ENCODE measurements at places on chromosomes 6 and 20. TPM values are rescaled to one million over a fixed set of nuclear protein-coding genes. Genes with fewer than 3 reads are reported as not detected.
A peak's percentile ranks its signal among the peaks of the same experiment; 100 is the strongest.

The RBM24 gene
- total RNA-seq, result 1.2 TPM

- H3K4me3 ChIP-seq, result no peak overlapping the region
- H3K27me3 ChIP-seq, result peaks cover 26% of the 10 kb centered on the region
- H3K4me1 ChIP-seq, result peaks cover 46% of the 10 kb centered on the region
- DNase-seq, result no peak
- peaks cover 50% of the 10 kb centered on the region for H3K36me3 ChIP-seq
Observed at GRCh38 chr6:32092760-32093497, 16.2 kb downstream of the TNXB start.

- no peak overlapping the region for H3K27ac ChIP-seq
- H3K36me3 ChIP-seq, result peaks cover 28% of the 10 kb centered on the region
- peaks cover 15% of the 10 kb centered on the region for H3K4me1 ChIP-seq
- no peaks in the 10 kb centered on the region for H3K27me3 ChIP-seq
Observed at GRCh38 chr6:44452725-44453124, 65.2 kb downstream of the CDC5L start.

The AHCY gene
- total RNA-seq, result 63.8 TPM

GRCh38 chr6:56227071-56227879, 20.1 kb downstream of the COL21A1 start:
- no peaks in the 10 kb centered on the region for H3K27me3 ChIP-seq
- H3K4me3 ChIP-seq, result no peak overlapping the region
- DNase-seq, result no peak
- no peaks in the 10 kb centered on the region for H3K36me3 ChIP-seq
- no peak overlapping the region for H3K27ac ChIP-seq

DNA sequence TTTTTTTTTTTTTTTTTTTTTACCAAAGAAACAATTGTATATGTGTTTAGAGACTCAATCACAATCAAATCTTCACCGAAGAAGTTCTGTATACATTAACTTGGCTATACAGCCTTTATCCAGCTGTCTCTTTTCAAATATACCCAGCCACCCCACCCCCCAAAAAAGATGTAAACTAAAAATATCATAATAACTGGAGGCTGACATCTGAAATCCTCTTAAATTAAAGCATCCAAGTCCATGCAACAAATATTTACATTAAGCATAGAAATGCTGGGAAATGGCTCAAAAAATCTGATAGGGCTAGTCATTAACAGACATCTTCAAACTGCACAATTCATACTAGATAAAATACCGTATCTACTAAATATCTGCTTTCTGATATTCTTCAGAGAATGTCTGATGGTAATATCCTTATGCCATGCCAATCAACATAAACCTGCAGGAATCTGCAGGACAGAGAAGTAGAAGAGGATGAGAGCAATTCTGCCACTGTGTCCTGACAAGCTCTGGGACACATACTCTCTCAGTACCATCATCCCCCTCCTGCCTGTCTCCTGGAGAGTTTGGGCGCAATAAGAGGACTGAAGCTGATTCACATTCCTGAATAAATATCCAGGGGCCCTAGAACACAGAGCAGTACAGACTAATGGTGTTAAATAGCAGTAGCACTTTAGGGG, 152.4 kb downstream of the KIF6 start:
- no peak for DNase-seq
- peaks cover 9% of the 10 kb centered on the region for H3K4me1 ChIP-seq
- H3K36me3 ChIP-seq, result no peaks in the 10 kb centered on the region
- no peak overlapping the region for H3K4me3 ChIP-seq

The SLC4A11 gene
- 5.0 TPM for total RNA-seq

GRCh38 chr6:148854096-148854495, 107.3 kb downstream of the UST start:
- peaks cover 8% of the 10 kb centered on the region for H3K4me1 ChIP-seq
- H3K27me3 ChIP-seq, result no peaks in the 10 kb centered on the region
- no peak overlapping the region for H3K4me3 ChIP-seq
- H3K27ac ChIP-seq, result no peak overlapping the region

- H3K4me3 ChIP-seq, result no peak overlapping the region
- H3K27me3 ChIP-seq, result no peaks in the 10 kb centered on the region
- no peak overlapping the region for H3K27ac ChIP-seq
- DNase-seq, result no peak
- no peaks in the 10 kb centered on the region for H3K36me3 ChIP-seq
Observed at GRCh38 chr6:159109391-159109790, 59.8 kb upstream of the FNDC1 start.

DNA sequence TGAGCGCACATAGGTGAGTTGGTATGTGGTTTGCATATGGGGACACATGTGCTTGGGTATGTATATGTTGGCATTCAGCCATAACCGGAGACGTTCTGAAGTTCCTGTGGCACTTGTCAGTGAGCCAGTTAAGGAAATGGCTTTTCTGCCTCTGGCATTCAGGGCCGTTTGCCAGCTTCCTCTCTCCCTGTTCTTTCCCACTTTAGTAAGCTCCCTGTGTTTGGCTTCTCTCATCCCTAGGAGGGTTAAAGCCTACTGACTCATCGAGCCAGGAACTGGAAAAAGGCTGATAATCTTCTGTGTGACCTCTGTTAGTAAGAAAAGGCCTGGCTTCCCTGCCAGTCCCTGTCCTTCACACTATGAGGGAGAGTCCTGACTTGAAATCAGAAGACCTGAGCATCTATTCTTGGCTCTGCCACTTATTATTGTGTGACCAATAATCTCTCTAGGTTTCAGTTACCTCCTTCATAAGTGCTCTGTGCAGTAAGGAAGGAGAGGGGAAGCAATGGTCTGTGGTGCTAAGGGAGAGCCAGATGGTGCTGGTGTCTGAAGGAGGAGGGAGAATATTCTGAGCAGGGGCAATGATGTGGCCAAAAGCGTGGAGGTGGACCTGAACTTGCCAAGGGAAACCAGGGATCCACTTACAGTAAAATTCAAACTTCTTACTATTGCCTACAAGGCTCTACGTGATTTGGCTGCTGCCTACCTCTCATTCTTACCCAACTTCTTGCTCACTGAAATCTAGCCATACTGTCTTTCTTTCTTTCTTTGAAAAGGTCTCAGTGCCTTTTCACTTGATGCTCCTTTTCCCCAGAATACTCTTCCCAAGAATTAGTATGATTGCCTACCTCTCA, 31.4 kb downstream of the ACSS2 start:
- H3K27me3 ChIP-seq, result no peaks in the 10 kb centered on the region
- no peak for DNase-seq
- H3K4me3 ChIP-seq, result no peak overlapping the region
- H3K36me3 ChIP-seq, result peaks cover 7% of the 10 kb centered on the region
- peak overlapping the region; percentile 27 for H3K27ac ChIP-seq

GRCh38 chr6:140858381-140858971, 1274.2 kb upstream of the GJE1 start:
- DNase-seq, result no peak
- peaks cover 14% of the 10 kb centered on the region for H3K4me1 ChIP-seq
- no peaks in the 10 kb centered on the region for H3K27me3 ChIP-seq
- H3K27ac ChIP-seq, result peak overlapping the region; percentile 4
- no peak overlapping the region for H3K4me3 ChIP-seq

The PFDN4 gene
- 15.3 TPM for total RNA-seq

- H3K36me3 ChIP-seq, result peaks cover 4% of the 10 kb centered on the region
- H3K27ac ChIP-seq, result no peak overlapping the region
- H3K4me3 ChIP-seq, result no peak overlapping the region
- no peak for DNase-seq
- H3K4me1 ChIP-seq, result no peaks in the 10 kb centered on the region
- no peaks in the 10 kb centered on the region for H3K27me3 ChIP-seq
Observed at GRCh38 chr20:32804022-32804715, 15.6 kb upstream of the MAPRE1 start.

GRCh38 chr6:79802657-79803300, 144.6 kb downstream of the ELOVL4 start:
- H3K27ac ChIP-seq, result no peak overlapping the region
- H3K4me3 ChIP-seq, result no peak overlapping the region
- DNase-seq, result no peak
- no peaks in the 10 kb centered on the region for H3K4me1 ChIP-seq
- H3K36me3 ChIP-seq, result no peaks in the 10 kb centered on the region

The C4B gene
- total RNA-seq, result 162 TPM

The C6orf58 gene
- total RNA-seq, result not detected

The NHSL1 gene
- 63.7 TPM for total RNA-seq

GRCh38 chr6:39923861-39924260, 10.4 kb downstream of the MOCS1 start:
- H3K27me3 ChIP-seq, result no peaks in the 10 kb centered on the region
- no peak overlapping the region for H3K4me3 ChIP-seq
- H3K4me1 ChIP-seq, result peaks cover 34% of the 10 kb centered on the region

The ZSCAN12 gene
- 5.5 TPM for total RNA-seq

DNA sequence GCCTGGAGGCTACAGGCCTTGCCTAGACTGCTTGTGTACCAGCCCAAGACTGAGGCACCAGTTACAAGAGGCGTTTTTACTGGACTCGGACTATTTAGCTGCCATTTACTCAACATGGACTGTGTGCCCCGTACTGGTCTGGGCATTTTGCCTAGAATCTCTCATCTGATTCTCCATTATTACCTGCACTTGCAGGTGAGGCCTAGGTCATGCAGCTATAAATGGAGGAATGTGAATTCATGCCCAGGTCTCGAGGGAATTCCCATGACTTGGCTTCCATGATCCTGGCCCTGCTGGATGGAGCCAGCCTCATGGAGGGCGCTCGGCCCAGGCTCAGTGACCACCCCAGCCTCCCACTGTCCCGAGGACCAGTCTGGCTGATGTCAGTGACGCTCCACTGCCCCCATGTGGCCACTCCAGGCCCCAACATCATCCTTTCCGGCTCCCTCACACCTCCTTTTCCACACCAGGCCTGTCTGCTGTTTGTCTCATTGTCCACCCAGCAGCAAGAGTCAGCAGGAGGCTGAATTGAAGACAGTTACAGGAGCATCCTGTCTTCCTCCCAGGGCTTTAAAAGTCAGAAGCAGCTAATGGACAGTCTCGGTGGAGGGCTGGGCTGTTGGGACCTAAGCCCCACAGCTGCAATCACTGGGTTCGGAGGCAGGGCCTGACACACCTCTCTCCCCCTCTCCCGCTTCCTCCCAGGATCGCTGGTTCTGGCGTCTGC, 8.7 kb downstream of the MMP24OS start:
- DNase-seq, result peak; percentile 68
- peaks cover 76% of the 10 kb centered on the region for H3K36me3 ChIP-seq
- peaks cover 9% of the 10 kb centered on the region for H3K4me1 ChIP-seq
- no peaks in the 10 kb centered on the region for H3K27me3 ChIP-seq
- no peak overlapping the region for H3K27ac ChIP-seq
- H3K4me3 ChIP-seq, result no peak overlapping the region

The KCNB1 gene
- total RNA-seq, result 0.53 TPM

The VGLL2 gene
- not detected for total RNA-seq

Measured in lower lobe of right lung (tissue), 2 donors.